ENCODE measurements at places on chromosomes 11 and 22. TPM values are rescaled to one million over a fixed set of nuclear protein-coding genes. Genes with fewer than 3 reads are reported as not detected.
A peak's percentile ranks its signal among the peaks of the same experiment; 100 is the strongest.

Gene PDGFD
- 18.1 TPM for polyA plus RNA-seq

DNA sequence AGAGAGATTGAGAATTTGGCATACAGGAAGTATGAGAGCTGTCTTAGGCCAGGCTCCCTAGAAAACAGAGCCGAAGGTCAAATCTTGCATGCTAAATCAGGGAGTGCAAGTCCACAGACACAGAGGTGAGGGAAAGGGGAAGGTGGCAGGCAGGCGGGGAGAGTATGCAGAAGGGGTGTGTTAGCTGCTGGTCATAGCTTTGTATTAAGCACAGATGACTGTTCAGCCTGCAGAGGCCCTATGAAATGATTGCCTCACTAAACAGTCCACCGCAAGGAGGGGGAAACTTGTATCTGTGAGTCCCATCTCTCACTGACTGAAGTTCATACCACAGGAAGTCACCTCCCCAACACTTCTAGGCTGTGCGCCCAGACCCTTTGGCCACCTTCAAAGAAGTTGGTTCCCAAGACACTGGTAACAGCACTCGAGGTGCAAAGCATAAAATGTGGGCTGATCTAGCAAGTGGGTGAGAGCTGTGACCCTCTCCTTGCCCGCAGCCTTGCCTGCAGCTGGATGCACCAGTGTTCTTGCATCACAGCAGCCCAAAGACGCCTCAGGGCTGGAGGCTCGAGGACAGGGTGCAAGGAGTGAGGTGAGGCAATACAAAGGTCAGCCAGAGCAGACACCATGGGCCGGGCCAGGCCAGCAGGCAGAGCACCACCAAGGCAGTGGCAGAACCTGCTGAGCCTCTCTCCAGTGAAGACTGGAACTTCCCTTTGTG lies 115.3 kb upstream of the TBCEL start:
- DNase-seq, result no peak

Gene P2RY6
- polyA plus RNA-seq, result 1.9 TPM

DNA sequence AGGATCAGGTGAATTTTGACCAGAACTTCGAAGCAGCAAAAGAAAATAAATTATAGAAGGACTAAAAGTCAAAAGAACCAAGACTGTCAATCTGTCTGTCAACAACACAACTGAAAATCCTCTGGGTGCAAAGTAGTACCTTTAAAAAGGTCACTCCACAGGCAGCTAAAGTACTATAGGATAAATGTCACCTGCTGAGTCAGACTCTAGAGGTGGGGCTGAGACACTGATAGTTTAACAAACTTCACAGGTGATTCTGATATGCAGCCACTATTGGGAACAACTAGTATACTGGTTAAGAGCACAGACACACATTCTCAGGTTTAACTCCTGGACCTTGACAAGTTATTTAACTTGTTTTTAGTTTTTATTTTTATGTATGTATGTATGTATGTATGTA lies 107.3 kb downstream of the FCHSD2 start:
- no peak for DNase-seq

Gene MN1
- 11.2 TPM for polyA plus RNA-seq

Gene TSPAN18
- polyA plus RNA-seq, result 59.9 TPM

DNA sequence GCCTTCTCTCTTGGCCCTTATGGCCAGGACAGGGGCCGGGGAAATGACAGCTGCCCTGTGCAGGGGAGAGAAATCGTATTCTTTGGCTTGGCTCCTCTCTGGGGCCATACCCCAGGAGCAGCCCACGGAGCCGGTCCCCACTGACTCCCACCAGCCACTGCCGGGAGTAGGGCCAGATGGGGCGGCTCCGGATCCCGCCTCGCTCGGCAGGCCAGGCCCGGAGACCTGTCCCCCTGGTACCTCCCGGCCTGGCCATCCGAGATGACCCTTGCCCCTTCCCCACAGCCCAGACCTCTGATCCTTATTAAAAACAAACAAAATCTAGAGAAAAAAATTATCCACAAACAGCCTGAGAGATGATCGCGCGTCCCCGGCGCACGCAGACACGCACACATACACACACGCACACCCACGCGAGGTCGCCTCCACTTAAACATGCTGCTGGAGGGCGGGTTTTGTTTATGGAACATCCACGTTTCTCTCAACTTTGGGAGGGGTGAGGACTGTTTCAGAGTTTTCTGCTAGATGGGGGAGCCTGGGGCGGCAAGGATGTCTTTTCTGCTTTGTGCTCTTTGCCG lies 59.1 kb downstream of the IGLL1 start:
- DNase-seq, result peak; percentile 72

DNA sequence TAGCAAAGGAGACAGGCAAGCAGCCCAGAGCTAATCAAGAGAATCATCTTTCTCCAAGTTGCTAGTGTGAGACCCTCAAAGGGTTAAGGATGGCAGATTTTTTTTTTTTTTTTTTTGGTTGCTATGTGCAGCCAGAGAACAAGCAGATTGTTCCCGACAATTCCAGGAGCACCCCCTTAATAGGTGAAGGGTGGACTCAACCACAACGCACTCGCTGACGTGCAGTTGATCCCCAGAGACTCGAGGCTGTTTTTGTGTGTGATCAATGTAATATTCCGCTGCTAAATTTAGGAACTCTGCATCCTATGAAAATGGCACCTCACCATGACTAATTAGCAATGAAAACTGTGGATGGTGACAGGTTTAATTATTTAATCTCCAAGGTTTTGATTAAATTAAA lies 789.0 kb downstream of the KCNA4 start:
- DNase-seq, result no peak

GRCh38 chr11:39461066-39461465 lies 1998.4 kb downstream of the LRRC4C start:
- no peak for DNase-seq

DNA sequence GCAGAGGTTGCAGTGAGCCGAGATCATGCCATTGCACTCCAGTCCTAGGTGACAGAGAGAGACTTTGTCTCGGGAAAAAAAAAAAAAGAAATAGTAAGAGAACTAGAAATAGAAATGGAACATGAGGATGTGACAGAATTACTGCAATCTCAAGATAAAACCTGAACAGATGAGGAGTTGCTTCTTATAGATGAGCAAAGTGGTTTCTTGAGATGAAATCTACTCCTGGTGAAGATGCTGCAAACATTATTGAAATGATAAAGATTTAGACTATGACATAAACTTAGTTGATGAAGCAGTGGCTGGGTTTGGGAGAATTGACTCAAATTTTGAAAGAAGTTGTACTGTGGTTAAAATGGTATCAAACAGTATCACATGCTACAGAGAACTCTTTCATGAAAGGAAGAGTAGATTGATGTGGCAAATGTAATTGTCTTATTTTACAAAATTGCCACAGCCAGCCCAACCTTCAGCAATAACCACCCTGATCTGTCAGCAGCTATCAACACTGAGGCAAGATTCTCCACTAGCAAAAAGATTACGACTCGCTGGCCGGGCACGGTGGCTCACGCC lies 13.7 kb downstream of the XNDC1N start:
- DNase-seq, result no peak

Measured in renal pelvis (tissue), 12 donors.